Caudate nucleus (tissue), 63 donors: ENCODE measurements at places on chromosomes 1 and 21.

DNA sequence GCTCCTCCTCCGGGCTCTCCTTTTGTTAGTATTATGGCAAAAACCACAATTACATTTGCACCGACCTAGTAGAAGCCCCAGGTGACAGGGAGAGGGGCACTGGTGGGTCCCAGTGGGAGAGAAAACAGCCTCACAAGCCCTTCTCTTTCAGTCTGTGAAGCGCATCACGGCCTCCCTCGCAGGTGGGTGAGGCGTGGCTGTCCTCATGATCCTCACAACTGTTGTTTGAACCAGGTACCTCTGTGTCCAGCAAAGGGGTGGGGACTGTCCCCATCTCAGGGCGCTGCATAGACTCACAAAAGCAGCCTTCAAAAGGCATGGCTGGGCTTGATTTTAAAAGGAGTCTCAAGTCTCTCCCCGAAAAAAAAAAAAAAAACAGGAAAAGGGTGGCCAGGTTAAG, 7.9 kb upstream of the C2CD2 start:
- no peak for DNase-seq

GRCh38 chr1:9878404-9878803, 31.7 kb downstream of the CTNNBIP1 start:
- DNase-seq = no peak

DNA sequence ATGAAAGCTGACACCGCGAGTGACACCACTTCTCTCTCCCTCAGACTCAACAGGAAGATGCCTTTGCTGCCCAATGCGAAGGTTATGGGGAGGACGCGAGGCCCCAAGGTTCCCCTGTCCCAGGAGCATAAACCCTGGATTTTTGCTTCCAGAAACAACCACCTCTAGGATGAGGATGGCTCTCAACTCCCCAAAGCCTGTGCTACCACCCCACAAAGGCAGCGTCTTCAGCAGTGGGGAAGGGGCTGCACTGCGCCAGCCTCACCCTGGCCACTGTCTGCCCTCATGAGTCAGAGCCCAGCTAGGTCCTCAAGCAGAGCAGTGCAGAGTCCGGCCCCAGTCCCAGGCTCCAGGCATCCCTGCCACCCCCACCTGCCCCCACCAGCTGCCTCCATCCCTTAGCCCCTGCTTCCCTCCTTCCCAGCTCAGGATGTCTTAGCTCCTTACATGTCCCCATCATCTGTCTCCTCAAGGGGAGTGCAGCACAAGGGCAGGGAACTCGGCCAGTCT, 6.9 kb upstream of the SRARP start:
- no peak for DNase-seq

DNA sequence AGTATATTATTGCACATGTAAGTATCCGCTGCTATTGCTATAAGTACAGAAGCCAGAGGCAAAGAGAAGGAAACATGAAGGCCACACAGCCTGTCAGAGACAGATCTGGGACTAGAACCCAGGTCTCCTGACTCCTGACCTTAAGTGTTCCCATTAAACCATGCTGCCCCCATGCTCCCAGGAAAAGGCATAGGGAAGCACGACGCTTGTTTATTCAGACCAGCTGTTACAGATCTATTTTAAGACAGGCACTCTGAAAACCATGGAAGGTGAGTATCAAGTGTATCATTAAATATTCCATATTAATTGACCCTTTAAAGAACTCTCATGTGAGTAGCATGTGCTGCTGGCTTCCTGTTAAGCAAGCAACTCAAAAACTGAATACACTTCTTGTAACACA, 11.4 kb downstream of the VAV3 start:
- DNase-seq = no peak

DNA sequence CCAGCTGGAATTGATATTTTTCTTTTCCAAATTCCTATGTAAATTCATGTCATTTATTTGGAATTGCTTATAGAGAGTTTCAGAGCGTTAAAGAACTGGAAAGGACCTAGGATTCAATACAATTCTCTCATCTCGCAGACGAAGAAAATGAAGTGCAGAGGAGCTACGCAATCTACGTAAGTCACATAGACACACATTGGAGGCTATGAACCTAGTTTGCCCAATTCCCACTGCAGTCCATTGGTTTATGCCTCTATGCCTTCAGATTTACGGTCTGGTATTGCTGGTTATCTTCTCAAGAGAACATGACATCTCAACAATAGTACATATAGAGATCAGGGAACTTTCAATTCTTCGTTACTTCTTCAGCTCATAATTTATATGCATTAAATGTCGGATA, 971 bp upstream of the RNF2 start:
- no peak for DNase-seq
